IPS DF 19.7 (cell line): ENCODE measurements at places on chromosomes 2 and 18.

- no peak for DNase-seq
Measured at GRCh38 chr2:235854276-235854675, 313.9 kb downstream of the GBX2 start.

DNA sequence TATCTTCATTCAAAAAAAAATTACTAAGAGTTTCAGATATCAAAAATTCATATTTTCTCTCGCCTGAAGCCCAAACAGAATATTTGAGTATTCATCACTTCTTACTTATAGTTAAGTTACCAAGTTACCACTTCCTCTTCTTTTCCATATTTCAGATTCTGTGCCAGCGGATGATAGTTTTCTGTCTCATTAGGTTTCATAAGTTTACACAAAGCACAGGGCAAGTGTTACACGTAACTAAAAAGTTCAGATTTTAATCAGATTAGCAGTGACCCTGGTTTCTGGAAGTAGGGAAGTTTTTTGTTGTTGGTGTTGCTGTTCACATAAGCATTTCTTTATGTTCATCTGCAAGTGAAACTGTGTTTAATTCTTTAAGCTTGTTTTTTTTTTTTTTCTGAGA, 10.2 kb downstream of the AFTPH start:
- no peak for DNase-seq

DNA sequence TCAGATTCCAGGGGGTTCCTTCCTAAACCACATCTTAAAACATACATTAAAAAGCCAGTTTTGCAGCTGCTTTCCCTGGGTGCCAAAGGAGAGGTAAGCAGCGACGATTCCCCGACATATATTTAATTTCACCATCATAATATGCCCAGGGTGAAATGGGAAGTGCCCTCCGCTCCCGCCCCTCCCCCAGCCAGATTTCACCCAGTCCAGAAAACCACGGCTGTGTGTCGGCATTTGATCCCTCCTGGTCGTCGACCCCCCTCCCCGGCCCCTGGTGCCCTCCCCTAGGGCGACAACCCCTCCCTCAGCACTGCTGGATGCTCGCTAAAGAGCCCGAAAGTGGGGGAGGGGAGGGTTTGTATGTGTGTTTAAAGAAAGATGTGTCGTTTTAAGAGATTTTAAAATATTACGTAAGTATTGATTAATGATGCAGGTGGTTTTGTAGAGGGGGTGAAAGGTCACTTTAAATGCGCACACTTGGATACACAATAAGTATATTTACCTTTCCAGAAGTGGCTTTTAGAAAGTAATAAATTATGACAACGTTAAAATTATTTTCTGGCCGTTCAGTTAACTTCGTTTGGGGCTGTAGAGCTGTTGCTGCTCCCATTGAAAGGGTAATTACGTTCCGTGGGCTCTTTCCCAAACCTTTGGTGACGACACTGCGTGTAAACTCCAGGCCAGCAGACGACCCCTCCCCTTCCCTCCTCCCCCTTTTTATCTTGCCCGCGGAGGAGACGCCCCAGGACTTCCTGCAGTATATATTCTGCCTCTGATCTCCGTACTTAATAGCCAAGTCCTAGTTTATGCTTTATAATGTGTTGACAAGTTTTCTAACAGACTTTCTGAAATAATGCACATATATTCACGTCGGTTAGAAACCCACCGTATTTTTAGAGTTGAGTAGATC, 3.4 kb upstream of the BCL11A start:
- no peak for DNase-seq

DNA sequence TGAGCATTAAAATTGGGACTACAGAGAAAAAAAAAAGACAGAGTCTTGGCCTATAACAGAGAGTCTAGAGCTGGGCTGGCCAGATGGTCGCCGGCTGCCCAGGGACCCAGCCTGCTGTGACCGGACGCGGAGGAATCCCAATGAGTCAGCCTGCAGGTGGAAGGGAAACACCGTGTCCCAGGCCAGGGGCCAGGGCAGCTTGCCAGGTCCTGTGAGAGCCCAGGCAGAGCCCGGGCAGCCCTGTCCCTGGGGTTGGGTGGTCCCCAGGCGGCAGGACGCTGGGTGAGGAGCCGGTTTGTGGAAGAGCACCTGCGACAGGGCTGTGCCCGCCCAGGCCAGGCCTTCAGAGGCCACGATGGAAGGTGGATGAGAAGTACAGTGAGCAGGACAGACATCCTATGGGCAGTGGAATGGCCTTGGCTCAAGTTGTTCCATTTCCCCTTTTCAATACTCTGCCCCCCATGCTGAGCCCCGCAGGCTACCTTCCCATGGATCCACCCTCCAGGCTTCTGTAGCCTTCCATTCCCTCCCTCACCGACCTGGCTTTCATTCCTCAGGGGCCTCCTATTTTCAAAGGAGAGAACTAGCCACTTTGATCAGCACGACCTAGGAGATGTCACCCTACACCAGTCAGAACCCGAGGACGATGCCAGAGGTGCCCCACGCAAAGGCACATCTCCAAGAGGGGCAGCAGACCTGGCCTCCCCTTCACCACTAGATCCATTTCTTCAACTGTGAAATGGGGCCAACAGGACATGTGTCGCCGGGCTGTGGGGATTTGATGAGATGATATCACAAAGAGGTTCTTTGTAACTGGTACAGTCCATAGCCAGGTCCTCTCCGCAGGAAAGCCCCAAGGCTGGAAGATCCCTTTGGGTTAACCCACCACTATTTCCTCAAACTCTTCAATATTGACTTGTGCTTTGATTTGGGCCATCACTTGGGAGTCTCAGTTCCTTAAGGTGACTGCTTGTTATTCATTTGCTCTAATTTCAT, 87.5 kb downstream of the POLR1A start:
- DNase-seq: no peak

DNA sequence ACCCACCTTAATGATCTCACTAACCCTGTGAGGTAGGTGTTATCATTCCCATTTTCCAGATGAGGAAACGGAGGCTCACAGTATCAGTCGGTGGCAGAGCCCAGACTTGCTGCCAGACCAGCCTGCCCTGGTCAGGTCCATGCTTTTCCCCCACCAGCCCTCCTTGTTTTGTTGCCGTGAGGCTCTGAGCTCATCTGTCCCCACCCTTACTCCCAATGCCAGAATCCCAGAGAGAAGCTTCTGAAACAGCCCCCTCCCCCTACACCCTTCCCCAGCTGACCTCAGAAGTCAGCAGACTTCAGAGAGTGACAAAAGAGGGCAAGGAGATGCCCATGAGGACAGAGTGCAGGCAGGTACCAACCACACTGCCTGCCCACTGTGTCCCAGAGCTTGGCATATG, 20.8 kb upstream of the TNS1 start:
- DNase-seq: no peak

DNA sequence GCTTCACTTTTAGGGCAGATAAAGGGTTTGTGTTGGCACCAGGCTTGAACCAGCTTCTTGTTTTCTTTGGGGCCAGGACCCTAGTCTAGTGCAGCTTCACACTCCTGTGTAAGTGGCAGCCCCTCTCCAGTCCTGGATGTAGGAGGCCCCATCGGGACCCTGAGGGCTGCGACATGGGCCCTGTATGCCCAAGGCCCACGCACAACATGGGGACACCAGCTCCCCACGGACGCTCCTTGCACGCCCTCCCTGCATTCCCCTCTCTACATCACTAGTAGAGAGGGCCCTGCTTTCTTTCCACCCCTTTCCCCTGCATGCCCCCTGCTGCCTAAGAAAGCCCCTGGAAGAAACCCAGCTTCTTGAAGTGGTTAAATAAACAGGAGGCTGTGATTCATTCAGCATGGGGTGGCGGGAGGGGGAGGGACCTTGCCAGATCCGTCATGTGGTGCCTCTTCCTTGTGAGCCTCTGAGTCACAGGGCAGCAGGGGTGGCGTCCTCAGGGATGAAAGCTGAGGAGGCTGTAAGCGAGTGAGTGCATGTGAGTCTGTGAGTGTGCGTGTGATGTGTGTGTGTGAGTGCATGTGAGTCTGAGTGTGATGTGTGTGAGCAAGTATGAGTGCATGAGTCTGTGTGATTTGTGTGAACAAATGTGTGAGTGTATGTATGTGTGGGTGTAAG, 42.5 kb downstream of the COPS8 start:
- DNase-seq: no peak

DNA sequence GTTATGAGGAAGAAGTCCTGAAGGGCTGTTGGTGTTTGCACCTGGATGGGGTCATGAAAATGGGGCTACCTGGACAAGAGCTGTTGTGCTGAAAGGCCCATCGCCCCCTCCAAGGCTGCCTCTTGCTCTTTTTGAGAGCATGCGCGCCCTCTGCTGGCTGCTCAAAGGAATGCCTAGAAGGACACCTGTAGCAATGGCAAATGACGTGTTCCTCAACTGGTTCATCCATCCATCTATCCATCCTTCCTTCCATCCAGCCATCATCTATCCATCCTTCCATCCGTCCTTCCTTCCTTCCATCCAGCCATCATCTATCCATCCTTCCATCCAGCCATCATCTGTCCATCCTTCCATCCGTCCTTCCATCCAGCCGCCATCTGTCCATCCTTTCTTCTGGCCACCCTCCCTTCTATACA, 17.2 kb upstream of the RPL31 start:
- DNase-seq: no peak

- no peak for DNase-seq
Measured at GRCh38 chr2:196295005-196295404, 123.6 kb upstream of the STK17B start.

DNA sequence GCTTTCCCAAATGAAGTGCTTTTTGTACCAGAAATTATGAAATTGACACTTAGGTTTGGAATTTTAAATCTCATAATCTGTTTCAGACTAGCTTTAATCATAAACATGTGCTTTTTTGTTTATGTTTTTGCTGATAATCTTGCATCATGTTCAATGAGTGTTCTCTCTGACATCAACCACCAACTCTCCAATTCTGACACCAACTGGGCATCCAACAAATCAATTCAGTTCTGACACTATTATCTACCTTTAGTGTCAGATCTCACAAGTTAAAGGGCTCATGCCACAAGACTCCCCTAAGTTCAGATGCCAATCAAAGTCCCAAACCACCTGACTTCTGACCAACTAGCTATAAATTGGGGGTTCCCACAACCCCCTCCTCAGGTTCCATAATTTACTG, 19.6 kb downstream of the PELI1 start:
- DNase-seq: no peak

DNA sequence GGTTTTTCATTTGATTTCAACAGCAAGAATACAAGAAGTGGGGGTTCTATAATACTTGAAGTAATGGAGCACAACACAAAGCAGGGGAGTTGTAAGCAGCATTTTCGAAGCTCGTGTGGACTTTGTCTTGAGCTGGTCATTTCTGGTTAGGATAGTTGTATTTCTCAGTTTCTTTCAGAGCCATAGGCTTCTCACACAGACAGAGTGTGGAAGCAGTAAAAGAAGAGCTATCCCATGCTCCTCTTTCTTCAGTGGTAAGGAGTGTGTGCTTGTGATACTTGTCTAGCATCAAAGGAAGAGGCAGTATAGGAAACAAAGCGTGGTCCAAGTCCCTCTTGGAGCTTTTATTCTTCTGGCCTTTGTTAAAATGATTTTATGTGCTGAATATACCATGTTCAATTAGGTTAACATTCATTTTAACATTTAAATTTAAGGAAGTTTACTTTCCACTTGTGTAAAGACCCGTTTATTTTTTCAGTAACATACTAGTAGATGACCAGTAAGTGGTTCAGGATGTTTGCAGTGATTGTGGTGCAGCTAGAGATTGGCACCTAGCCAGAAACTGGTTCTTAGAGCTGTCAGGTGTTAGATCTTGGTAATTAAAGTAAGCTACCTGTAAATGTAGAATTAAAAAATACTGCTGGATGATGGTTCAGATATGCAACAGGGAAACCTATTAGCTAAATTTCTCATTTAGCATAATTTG, 14.6 kb downstream of the CCNYL1 start:
- no peak for DNase-seq

- DNase-seq: no peak
Measured at GRCh38 chr2:53353135-53354114, 414.2 kb upstream of the CHAC2 start.
